Activated CD4-positive, alpha-beta T cell treated with anti-CD3 and anti-CD28 coated beads, Interleukin-10, Interleukin-2, amounts not matched to agents 100 ng/mL and 50 ng/mL, durations not matched to agents 16 hours and 8 hours (primary cell): ENCODE measurements at places on chromosomes 4 and X.
A peak's percentile ranks its signal among the peaks of the same experiment; 100 is the strongest.

GRCh38 chr4:186445040-186445439, 110.3 kb downstream of the MTNR1A start:
- no peak for DNase-seq

- no peak for DNase-seq
Measured at GRCh38 chrX:150238632-150239382, 124.3 kb upstream of the MAMLD1 start.

DNA sequence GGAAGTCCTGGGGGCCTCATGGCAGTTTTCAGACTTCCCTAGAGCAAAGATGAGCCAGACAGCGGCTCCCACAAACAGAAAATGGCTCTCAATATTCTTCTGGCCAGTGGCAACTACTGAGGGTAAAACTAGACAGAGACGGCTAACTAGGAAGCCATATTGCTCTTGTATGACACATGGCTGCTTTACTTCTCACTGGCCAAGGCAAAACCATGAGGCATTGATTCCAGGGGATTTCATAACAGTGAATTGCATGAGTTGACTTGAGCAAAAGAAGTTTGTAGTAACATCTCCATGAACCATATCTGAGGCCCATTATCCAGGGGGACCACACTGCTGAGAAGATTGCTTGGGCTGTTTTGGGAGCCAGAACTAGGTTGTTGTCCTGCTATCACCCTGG, 13.7 kb upstream of the TLR8 start:
- DNase-seq = no peak

DNA sequence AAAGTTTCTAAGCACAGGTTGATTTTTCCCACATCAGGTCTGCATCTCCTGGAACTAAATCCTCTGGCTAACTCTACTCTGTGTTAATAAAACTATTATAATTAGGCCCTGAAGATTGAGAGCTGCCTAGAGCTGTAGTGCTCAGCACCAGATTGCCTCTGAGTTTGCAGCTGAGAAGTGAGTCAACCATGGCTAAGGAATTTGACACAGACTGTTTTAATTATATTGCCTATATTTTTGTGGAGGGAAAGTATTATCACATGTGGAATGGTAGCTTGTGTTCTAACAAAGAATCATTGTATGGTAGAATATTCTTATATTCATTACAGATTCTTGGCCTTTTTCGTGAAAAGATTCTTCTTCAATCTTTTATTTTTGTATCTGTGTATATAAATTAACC, 1907.6 kb upstream of the TENM3 start:
- DNase-seq = no peak

DNA sequence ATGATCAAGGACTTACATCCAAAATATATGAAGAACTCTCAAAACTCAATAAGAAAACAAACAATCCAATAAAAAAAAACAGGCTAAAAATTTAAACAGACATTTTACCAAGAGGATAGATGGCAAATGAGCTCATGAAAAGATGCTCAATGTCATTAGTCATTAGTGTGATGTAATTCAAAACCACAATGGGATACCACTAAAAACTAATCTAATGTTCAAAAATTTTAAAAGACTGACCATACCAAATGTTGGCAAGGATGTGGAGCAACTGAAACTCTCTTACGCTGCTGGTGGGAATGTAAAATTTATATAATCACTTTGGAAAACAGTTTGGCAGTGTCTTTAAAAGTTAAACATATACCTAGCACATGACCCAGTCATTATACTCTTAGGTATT, 43.7 kb downstream of the RPS6KA6 start:
- no peak for DNase-seq

DNA sequence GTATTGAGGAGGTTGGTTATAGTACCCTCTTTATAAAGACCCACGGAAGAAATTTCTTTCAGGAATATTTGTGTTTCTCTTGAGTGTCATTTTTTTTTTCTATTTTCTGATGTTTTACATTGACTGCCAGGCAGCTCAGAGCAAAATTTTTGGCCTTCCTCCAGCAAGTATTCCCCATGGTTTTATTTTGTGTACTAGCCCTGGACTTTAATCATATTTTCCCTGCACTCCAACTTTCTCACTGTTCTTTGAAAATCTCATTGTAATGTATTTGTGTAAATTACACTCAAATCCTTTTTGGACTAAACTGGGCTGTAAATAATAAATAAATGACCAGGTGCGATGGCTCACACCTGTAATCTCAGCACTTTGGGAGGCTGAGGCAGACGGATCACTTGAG, 45.6 kb upstream of the USP46 start:
- no peak for DNase-seq

- DNase-seq = no peak
Measured at GRCh38 chr4:183014361-183015084, 84.5 kb upstream of the WWC2 start.

DNA sequence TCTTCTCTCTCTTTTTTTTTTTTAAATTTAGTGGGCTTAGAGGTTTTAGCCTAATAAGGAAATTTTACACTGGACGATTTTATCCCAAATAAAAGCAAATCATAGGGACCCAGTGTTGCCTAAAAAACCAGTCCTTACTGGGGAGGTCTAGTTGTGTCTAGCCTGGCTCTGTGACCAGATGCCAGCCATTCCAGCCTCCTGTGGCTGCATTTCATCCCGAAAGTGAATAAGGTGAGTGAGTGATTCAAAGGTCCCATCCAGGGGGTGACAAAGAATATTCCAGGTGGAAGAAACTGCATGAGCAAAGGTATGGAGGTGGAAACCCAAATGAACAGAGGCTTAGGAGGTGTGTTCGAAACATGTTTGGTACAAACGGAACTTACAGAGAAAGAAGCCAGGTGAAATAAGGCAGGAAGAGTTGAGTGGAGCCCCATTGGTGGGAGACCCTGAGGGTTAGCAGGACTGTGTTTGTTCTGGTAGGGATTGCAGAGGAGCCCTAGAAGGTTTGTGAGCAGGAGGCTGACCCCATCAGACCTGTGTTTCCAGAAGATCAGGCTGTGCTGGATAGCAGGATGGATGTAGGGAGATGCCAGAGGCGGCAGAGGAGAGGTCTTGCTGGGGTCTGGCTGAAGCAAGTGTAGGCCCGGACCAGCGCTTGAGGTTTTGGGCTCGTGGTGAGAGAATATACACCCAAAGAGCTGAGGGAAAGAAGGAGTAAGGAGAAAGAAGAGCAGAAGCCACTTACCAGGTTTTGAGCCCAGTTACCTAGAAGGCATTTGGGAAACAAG, 31.6 kb downstream of the PTTG2 start:
- no peak for DNase-seq

DNA sequence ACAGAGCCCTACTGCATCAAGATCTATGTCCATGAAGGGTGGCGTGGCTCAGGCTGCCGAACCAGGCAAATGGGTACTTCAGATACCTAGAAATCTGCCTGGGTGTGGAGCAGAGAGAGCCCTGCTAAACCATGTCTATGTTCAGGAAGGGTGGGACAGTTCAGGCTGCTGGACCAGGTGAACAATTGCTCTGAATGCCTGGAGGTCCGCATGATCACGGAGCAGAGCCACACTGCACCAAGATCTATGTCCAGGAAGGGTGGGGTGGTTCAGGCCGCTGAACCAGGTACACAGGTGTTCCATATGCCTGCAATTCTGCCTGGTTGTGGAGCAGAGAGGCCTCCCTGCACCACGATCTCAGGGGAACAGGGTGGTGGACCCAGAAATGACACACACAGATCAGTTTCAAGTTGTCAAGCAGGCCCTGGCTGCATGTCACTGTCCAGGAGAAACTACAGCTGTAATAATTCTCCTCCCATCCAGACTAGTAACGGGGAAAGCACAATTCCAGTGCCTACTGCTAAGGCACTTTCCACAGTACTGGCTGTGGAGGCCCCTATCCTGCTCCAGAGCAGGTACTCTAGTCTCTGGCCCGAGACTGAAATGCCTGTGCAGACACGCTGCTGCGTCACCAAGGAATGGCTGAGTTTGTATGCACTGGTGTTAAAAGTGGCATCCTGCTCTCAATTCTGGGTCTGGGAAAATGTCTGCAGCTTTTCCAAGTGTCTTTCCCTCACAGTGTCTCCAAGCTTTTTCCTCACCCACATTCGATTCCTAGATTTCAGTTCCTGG, 25.2 kb downstream of the UBQLN2 start:
- no peak for DNase-seq

GRCh38 chr4:6489927-6490326, 17.5 kb upstream of the PPP2R2C start:
- DNase-seq = no peak

GRCh38 chrX:85897362-85898126, 149.8 kb downstream of the CHM start:
- no peak for DNase-seq

- DNase-seq = peak; percentile 86
Measured at GRCh38 chrX:135213200-135213844, 38.5 kb upstream of the ETDA start.

DNA sequence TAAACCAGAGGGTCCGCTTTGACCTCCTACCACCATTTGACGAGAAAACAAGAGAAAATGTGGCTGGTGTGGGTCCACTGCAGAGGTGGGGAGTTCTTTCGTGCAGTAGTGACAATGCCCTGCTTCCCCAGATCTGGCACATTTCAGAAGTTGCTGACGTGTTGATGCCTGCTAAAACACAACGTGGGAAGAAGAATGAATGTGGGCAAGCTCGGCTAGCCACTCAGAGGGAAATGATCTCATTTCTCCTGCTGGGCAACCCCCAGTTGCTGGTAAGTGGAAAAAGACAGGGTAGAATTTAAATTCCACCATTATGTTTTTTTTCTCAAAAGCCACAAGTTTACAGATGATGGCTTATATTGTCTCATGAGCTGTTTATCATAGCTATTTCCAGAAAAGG, 77.9 kb downstream of the LUZP4 start:
- DNase-seq = peak; percentile 2
